Stimulated activated CD8-positive, alpha-beta memory T cell treated with anti-CD3 and anti-CD28 coated beads, Interleukin-4, amount 100 ng/mL, for 1 hour (primary cell): ENCODE measurements at places on chromosomes 3 and 15.

- no peak for DNase-seq
These were observed 101.8 kb downstream of the NFKBIZ start for GRCh38 chr3:101950985-101951733.

- no peak for DNase-seq
These were observed 219.9 kb upstream of the IGF1R start for GRCh38 chr15:98428253-98428989.

DNA sequence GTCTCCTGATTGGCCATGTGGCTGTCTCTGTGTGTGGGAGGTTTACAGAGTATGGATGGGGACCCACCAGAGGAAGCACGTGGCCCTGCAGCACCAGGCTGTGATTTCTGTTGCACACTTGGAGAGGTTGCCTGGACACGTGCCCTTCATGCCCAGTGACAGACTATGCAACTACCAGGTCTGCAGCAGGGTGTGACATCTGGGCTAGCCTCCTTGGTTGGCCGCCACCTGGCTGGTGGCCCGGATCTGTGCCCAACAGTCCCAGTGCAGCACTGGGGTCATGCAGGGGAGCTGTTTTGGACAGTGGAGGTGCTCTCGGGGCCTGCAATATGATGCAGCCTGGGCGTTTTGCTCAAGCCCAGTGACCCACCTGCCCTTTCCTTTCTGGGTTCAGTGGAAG lies 212.5 kb downstream of the UBE3A start:
- DNase-seq: no peak

DNA sequence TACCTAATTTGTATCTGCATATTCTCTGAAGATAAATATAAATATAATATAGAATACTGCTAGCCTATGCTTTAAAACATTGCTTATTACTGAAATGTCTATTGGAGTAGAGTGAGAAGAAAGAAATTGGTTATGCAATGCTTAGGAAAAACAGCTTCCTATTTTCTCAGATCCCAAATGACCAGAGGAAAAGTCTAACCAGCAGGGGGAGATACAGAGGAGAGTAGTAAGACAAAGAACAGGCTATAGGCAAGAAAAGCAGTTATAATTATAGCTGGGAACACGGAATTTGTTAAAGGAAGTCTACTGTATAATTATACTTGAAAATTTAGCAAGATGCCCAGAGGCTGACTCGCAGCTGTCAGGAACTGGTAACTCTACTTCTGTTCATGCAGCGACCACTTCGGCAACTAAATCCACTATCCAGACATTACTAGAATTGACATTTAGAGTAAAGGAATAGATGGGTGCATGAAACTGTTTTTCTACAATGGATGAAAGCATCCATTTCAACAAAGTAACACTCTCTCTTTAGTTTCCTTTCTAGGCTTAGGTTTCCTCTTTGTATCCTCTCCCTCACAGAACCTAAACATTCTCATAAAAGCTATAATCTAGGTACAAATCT lies 97.2 kb downstream of the TBC1D5 start:
- DNase-seq: no peak

- DNase-seq: no peak
These were observed 6.7 kb downstream of the VGLL3 start for GRCh38 chr3:86984271-86984670.

GRCh38 chr3:126142652-126143051 lies 37.7 kb downstream of the ALDH1L1 start:
- DNase-seq: no peak

DNA sequence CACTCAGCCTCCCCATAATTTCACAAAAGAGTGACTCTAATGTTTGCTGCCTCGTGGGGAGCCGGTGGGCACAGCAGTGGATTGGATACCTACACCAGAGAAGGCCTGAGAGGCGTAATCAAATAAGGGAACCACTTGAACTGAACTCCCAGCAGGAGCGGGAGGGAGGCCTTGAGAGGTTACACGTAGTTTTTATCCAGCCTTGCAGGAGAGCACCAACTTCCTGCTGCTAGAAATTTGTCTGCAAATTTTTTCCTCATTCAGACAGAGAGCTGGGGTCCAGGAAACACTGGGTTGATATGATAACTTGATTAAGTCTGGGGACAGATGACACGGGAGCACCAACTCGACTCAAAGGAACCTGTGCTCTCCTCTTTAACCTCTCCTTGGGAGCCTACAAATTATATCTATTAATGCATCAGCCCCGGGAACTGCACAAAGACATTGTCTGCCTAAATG lies 69.8 kb downstream of the HES1 start:
- DNase-seq: no peak

DNA sequence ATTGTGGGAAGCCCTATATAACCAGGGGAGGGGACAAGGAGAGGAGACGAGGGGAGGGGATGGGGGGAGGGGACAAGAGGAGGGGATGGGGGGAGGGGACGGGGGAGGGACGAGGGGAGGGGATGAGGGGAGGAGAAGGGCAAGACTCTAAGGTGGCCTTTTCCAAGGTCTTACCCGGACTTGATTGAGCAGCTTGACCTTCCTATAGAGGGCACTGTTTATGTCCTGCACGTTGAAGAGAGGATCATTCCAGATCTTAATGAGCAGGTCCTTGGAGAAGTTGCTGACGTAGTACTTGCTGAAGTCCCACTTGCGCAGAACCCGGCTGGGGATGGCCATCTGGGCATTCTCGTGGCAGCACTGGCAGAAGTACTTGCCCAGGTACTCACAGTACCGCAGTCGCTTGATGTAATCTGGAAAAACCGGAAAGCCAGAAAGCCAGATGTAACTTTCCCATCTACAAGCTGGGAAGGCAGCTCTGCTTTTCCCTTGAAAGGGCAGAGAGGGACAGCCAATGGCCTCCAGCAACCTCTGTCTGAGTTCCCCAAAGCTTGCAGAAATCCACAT lies 55.7 kb downstream of the RUBCN start:
- no peak for DNase-seq

DNA sequence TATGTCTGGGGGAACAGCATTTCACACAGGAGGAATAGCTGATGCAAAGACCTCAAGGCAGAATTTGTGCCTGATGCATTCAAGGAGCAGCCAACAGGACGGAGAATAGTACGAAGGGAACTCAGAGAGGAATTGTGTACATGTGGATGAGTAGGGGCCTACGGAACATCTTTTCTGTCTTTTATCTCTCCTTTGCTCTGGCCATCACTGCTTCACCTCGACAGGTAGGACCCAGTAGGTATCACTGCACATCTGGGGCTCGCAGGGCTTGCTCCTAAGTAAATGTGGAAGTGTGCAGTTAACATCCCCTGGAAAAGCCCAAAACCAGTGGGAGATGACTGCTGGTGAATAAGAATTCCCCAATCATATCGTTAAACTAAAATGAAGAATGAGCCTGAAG lies 56.4 kb upstream of the POU1F1 start:
- DNase-seq: no peak

DNA sequence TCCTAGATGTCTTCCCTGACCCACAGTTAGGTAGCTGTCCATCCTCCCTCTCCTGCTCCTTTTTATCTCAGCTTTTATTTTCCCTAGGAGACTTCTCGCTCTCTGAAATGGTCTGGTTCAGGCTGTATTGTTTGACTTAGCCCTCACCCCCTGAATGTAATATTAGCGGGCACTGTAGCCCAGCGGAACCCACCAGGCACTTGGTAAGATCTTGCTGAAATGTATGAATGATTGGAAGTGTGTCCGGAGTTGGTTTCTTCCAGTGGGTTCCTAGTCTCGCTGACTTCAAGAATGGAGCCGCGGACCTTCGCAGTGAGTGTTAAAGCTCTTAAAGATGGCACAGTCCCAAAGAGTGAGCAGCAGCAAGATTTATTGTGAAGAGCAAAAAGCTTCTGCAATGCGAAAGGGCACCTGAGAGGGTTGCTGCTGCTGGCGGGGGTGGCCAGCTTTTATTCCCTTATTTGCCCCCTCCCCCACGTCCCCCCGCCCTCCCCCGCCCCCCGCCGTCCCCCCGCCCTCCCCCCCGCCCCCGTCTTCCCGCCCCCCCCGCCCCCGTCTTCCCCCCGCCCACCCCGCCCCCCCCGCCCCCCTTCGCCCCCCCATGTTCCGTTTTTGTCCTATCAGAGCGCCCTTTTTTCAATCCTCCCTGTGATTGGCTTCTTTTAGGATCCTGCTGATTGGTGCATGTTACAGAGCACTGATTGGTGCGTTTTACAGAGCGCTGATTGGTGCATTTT lies 694 bp upstream of the EEFSEC start:
- no peak for DNase-seq

- no peak for DNase-seq
These were observed 5.2 kb upstream of the LRRK1 start for GRCh38 chr15:100913961-100914360.

DNA sequence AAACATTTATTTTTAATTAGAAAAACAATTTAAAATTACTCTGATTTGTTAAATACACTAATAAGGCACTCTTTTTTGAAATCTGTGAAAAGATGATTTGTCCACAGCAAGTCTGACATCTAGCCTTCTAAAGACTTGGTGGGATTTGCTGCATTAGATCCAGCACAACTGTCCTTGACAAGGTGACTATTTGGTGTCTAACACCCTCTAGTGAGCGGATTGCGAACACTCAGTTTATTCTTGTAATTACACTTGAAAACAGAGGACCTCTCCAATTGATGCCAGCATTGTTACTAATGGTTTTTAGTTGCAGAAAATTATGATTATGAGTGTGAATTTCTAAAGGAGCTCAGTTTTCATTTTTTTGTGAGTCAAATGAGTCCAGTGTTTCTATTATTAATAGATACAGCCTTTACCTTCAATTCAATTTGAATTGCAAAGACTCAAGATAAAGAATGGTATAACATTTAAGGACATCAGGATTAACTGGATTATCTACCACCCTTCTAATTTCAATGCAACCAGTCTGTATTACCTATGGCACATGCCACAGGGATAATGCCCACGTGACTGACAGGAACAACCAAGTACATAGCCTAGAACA lies 29.7 kb upstream of the STRIT1 start:
- DNase-seq: no peak

DNA sequence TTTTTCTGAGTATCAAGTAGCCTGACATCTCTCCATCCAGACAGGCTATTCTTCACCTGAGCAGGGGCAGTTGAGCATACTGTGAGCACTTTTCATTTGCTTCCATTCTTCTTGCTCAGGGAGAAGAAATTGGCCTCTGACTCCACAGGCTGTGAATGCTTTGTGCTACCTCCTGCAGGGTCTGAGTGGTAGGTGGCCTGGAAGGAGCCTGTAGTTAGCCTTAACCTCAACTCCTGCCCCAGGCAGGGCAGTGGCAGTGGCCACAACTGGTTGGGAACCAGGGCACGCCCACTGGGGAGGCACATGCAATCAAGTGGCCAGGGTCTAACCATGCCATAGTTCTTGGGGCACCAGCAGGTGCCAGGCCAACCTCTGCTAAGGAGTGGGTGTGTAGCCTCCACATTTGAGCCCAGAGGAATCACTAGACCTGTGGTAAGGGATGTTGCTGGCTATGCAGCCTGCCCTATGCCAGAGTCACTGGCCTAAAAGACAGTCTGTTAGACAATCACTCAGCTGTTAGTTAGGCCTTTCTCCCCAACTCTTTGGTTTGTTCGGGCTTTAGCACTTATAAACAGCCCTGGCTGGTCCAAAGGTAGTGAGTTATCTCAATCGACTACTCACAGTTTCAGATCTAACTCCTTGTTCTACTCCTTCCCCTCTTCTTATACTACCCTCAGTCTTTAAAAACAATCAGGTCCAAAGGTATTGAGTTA lies 7.4 kb downstream of the C3orf62 start:
- no peak for DNase-seq

GRCh38 chr3:155019575-155019974 lies 60.5 kb upstream of the MME start:
- no peak for DNase-seq

- no peak for DNase-seq
These were observed 20.2 kb upstream of the GADL1 start for GRCh38 chr3:30914696-30915095.

DNA sequence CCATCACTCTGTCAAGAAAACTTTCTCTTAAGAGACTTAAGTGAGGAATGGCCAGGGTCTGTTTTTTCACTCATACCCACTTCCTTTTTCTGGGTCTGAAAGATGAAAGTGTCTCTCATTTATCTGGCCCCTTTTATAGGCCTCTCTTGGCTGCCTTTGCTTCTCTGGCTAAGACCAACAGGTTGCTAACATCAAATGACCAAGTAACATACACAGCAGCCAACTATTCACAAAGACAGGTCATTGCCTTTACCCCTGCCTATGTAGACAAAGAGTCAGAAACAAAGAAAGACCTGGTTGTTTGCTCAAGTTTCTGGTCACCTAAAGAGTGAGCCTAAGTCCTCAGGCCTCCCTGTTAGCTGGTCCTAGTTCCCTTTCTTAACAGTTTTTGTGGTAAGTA lies 24.0 kb upstream of the CSTA start:
- no peak for DNase-seq

DNA sequence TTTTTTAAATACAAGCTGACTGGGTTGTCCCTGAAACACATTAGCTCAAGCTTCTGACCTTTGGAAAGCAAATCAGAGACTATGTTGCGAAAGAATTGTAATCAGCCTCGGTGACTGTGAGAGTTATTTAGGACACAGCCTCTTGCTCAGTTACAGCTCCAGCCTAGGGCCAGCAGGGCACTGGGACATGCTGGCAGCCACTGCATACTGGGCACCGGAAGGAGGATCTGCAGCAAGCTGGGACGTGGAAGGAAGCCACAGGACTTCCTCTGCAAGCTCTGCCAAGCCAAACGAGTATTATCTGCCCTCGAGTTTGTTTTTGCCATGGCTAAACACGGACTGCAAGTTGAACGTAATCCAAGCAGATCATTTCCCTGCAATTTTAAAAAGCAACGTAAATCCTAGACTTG lies 24.4 kb upstream of the COPG1 start:
- DNase-seq: no peak

GRCh38 chr3:18098960-18099587 lies 326.1 kb downstream of the SATB1 start:
- DNase-seq: no peak

DNA sequence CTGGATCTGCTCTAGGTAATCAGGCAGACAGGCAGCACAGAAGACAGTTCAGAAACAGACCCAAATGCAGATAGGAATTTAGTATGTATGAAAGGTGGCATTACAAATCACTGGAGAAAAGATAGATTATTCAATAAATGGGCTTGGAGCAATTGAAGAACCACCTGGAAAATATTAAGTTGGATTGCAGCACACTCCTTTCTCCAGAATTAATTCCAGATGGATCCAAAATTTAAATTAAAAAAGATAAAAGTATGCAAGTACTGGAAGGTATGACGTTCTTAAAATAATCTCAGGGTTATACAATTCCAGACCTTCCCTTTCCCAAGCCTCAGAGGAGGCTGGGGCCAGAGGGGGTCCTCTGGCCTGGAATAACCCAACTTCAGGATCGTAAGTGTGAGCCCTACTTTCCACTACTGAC lies 32.5 kb downstream of the HRH1 start:
- no peak for DNase-seq

GRCh38 chr15:80989081-80989517 lies 520 bp downstream of the MESD start:
- no peak for DNase-seq

GRCh38 chr15:98844261-98844660 lies 163.3 kb downstream of the PGPEP1L start:
- DNase-seq: no peak

- DNase-seq: no peak
These were observed 73.0 kb downstream of the HCN4 start for GRCh38 chr15:73295630-73296286.

GRCh38 chr15:51224428-51224827 lies 114.0 kb downstream of the CYP19A1 start:
- no peak for DNase-seq

- no peak for DNase-seq
These were observed 220.9 kb upstream of the TRIM42 start for GRCh38 chr3:140456974-140457373.

- DNase-seq: no peak
These were observed 320 bp upstream of the ACAN start for GRCh38 chr15:88802991-88803240.

- no peak for DNase-seq
These were observed 172.1 kb upstream of the COL8A1 start for GRCh38 chr3:99466331-99466730.

- no peak for DNase-seq
These were observed 542.1 kb downstream of the EPHB1 start for GRCh38 chr3:135337192-135337591.
